Sigmoid colon (tissue), 7 donors: ENCODE measurements at places on chromosomes 3 and 15. TPM values are rescaled to one million over a fixed set of nuclear protein-coding genes. Genes with fewer than 3 reads are reported as not detected.

The DUOXA1 gene
- polyA plus RNA-seq: not detected

The CASR gene
- 0.06 TPM for polyA plus RNA-seq

The MAP1A gene
- 0.23 TPM for polyA plus RNA-seq

The RTP3 gene
- not detected for polyA plus RNA-seq

The NAALADL2 gene
- 1.8 TPM for polyA plus RNA-seq

The UCN2 gene
- not detected for polyA plus RNA-seq

The GPR156 gene
- polyA plus RNA-seq: not detected

The HTR3E gene
- polyA plus RNA-seq: not detected

DNA sequence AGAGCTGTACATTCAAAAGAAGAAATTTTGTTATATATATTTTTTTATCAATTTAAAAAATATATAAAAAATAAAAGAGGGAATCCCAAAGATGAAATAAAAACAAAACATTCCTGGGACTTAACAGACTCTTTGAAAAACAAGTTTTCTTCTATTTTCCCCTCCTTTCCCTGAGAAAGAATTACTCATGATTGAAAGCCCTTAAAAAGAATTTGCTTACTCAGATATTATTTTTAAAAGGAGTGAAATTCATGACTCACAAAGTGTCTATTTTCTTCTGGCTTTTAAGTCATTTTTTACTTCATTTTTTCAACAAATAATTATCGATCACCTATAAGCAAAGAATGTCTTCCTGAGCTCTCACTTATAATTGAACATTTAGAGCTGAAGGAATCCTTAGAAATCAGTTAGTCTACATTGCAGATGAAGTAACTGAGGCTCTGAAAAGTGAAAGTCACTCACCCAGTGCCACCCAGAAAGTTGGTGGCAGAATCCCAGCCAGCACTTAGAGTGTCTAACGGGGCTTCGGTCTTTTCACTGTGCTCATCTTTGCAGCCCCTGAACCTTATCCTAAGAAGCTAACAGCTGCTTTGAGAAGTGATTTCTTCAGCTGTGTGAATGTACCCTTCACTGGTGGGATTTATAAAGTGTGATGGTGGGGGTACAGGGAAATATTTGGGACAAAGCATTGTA is 42.5 kb upstream of the NUDT16 start:
- DNase-seq: no peak

DNA sequence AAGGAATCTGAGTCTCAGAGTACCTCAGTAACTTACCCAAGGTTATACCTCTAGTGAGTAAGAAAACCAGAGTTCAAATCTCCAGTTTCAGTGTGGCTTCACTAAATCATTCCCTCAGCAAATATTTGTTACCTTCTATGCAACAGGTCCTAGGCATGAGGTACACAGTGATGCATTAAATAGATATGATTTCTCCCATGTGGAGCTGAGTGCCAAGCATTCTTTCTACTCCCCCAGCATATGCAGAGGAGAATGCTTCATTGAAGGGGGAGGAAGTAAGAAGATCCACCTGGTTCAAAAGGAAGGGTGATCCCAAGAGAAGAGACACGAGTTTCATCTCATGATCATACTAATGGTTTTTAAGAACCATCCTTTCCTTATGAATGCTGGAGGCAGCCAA is 6.8 kb upstream of the MTHFS start:
- DNase-seq: no peak

- no peak for DNase-seq
These were observed 265.4 kb upstream of the ARHGEF26 start for GRCh38 chr3:153855772-153856171.

GRCh38 chr3:153268564-153269279 is 106.7 kb downstream of the RAP2B start:
- DNase-seq: no peak

GRCh38 chr3:141170678-141171295 is 60.8 kb upstream of the PXYLP1 start:
- DNase-seq: no peak

GRCh38 chr15:33467146-33467815 is 156.5 kb downstream of the RYR3 start:
- DNase-seq: no peak

- DNase-seq: peak; percentile 57
These were observed at the start of gene SKOR1 for GRCh38 chr15:67824976-67825880. Gene SKOR1 (plus strand): TSS chr15:67825509. CDS start chr15:67825603, 94 bp downstream.

- DNase-seq: no peak
These were observed 21.5 kb upstream of the CHD2 start for GRCh38 chr15:92878593-92879053.

DNA sequence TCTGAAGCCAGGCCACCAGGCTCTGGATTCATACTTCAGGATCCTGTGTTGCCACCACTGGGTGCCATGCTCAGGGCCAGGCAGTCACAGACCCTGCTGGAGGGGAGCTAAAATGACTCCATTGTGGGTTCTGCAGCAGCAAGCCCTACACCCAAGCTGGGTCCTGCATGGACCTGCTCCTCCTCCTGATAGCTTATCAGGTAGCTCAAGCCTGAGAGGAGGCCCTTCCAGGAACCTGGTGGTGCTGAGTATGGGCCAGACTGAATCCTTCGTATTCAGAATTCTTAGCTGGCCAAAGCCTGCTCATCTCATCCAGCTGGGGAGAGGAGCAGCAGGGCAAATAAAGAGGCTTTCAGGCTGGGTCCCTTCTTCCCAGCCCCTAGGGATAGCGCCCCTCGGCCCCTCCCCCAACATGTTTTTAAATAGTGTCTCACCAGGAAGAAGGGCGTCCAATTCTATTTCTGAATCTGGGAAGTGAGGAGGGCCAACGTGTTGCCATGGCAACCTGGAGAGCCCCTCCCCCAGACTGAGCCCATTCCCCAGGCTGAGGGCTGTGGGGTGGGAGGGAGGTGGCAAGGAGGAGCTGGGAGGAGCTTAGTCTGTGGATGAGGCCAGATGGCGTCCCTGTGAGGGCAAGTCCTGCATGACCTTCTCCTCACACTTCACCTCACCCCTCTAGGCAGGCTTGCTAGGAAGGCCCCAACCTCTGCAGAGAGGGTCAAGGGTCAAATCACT is 11.0 kb upstream of the CAMKV start:
- DNase-seq: no peak

GRCh38 chr15:71055461-71055860 is 59.8 kb upstream of the THSD4 start:
- DNase-seq: no peak

- DNase-seq: peak; percentile 54
These were observed 79.3 kb downstream of the ATP10A start for GRCh38 chr15:25783607-25784540.

DNA sequence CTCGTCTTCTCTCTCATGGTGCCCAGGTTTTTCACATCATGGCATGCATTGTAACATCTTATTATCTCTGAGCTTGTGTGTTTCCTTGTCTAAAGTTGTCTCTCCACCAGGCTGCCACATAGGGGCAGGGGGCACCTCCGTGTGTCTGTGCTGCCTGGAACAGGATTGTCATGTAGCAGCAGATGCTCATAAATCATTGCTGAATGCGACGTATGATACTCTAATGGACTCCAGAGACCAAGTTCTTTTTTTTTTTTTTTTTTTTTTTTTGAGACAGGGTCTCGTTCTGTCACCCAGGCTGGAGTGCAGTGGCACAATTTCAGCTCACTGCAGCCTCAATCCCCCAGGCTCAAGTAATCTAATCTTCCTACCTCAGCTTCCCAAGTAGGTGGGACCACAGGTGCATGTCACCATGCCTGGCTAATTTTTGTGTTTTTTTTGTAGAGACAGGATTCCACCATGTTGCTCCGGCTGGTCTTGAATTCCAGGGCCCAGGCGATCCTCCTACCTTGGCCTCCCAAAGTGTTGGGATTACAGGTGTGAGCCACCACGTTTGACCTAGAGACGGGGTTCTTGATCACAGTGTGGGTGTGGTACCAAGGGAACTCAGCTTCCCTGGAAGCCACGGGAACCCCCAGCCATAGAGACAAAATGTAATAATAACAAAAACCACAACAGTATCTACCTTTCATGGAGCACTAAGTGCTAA is 4.7 kb upstream of the DNASE1L3 start:
- no peak for DNase-seq

GRCh38 chr3:44988073-44988472 is 12.0 kb downstream of the EXOSC7 start:
- DNase-seq: no peak

DNA sequence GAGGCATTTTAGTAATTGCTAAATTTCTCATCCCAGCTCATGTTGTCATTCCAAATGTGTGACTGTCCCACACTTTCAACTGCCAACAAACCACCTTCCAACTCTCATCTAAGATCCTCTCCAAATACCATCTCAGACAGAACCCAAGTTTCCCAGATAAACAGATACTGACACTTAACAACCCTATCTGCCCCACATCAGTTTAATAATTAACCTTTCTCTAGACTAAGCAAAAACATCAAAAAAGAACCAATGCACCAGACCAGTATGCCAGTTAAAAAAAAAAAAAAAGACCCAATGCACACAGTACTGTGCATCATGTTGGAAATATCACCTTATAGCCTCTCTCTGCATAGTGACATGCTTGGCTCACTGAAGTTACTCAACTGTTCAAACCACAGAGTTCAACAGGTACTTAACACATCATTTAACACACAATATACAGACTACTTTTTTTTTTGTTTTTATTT is 5.5 kb downstream of the SFMBT1 start:
- DNase-seq: no peak

DNA sequence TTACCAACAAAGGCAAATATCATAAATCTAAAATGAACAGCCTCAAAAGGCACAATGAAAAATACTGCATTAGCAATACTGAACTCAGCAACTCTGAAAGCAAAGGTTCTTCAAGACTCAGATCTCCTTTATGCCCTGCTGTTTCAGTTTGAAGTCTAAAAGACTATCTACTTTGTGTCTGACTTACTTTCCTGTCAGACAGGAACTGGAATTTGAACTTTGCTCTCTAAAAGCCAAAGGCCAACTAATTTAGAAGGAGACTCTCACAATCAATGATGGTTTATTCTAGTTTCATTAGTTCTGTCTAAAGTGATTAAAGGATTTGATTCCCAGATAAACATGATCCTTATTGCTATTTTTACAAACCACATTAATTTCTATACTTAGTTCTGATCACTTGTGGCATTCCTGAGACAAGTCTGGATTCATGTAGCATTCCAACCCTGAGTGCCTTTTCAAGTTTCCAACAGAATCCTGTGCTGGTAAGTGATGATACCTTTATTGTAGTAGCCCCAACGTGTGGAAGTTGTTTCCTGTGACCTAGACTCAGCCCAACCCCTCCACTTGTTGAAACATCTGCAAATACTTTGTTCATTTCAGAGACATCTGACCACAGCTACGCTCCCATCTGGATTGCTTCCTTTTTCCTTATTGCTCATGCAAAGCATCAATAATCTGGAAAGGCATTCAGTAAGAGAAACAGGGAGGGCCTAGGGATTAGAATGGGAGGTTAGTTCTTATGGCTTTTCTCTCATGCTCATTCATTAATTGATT is 14.9 kb upstream of the LEKR1 start:
- no peak for DNase-seq

DNA sequence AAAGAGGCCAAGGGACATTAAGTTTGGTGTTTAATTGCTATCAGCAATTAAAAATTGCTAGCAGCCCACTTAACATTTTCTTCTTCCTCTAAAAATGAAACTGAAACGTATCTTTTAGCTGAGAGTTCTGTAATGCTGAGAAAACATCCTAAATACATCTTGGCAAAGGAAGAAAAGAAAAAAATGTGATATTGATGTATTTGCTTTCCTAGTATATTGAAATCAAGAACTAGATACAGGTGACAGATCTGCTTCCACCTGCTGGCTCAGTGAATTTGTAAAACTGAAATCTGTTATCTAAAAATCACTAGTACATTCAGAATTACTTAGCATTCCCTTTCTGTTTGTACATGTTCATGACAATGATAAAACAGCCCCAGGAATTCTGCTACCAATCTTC is 283.2 kb downstream of the ZBTB20 start:
- DNase-seq: no peak

- DNase-seq: no peak
These were observed 65.3 kb downstream of the IGF1R start for GRCh38 chr15:98713585-98714001.

DNA sequence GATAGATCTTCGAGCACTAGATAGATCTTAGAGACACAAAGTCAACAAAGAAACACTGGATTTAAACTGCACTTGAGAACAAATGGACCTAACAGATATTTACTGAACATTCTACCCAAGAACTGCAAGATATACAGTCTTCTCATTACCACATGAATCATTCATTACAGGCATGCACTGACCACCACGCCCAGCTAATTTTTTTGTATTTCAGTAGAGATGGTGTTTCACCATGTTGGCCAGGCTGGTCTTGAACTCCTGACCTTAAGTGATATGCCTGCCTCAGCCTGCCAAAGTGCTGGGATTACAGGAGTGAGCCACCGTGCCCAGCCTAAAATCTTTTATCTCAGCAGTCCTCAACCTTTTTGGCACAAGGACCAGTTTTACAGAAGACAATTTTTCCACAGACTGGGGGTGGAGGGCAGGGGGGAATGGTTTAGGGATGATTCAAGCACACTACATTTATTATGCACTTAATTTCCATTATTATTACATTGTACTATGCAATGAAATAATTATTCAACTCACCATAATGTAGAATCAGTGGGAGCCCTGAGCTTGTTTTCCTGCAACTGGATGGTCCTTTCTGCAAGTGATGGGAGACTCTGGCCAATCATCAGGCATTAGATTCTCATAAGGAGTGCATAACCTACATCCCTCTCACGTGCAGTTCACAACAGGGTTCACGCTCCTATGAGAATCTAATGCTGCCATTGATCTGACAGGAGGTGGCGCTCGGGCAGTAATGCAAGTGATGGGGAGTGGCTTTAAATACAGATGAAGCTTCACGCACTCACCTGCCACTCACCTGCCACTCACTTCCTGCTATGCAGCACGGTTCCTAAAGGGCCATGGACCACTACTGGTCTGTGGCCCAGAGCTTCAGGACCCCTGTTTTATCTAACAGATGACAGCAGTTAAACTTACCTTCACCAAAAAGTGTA is 21.7 kb downstream of the CSNK1G1 start:
- no peak for DNase-seq

DNA sequence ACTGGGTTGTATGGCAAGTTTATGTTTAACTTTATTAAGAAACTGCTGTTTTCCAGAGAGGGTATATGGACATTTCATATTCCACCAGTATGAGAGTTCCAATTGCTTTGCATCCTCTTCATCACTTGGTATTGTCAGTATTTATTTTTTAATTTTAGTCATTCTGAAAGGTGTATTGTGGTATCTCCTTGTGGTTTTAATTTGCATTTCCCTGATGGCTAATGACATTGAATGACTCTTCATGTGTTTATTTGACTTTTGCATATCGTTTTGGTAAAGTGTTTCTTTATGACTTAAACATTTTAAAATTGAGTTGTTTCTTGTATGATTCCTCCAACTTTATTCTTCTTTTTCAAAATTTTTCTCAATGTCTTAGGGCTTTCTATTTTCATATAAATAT is 44.4 kb downstream of the IL1RAP start:
- no peak for DNase-seq

GRCh38 chr3:25940935-25941334 is 151.0 kb downstream of the OXSM start:
- no peak for DNase-seq

GRCh38 chr3:33722626-33723370 is 4.7 kb upstream of the CLASP2 start:
- DNase-seq: no peak

DNA sequence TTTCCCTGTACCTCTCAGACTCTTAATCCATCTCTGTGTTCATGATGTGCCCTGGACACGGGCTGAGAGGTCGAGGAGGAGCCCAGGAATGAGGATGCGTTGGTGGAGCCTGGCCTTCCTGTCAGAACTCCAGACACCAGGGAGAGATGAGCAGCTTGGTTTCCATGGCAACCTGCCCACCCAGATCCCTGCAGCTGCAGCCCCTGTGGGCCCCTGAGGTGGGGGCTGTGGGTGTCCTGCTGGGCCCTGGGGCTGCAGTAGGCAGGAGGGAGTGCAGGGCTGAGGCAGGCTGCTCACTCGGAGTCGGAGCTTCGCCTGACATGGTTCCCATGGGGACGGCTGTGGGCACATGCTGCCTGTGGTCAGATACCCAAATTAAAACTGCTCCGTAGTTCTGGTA is 7.7 kb upstream of the SCN10A start:
- no peak for DNase-seq
